ENCODE measurements at places on chromosomes 16 and 17.
A peak's percentile ranks its signal among the peaks of the same experiment; 100 is the strongest.

DNA sequence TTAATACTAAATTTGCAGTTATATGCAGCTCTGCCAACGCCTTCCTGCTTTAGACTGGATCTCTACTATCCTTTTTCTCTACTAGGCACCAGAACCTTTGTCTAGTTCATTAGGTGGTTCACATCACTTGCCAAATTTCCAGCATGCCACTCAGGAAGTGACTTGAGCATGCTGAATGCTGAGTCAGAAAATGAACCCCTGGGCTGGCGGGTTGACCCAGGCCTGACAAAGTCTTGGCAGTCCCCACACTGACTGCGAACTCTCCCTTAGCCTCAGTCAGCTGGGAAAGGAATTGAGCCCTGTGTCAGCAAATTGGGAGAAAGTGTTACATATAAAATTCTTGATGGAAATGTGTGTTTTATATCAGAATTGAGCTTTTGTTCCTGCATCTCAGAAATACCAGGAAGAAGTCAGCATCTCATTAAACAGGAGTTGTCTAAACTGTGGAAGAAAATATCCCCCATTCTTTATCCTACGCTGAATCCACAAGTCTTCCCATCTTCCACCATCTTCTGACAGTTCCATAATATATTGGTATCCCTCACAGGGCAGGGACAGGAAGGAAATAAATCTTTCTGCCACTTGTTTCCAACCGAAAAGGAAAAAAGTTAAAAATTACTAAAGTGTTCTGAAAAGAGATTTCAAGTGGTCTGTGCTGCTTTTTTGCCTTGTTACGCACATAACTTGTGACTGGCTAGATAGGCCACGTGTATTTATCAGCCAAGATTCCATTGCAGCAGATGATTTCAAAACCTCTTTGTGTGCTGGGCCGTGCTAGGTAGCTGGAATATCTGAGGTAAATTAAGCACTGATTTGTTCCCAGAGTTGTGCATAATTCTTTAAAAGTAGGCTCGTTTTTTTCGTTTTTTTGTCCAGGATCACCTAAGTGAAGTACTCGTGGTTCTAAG lies 16.7 kb upstream of the SLC12A3 start:
- DNase-seq = no peak

- no peak for DNase-seq
These were observed 18.9 kb downstream of the ACSF3 start for GRCh38 chr16:89112377-89113151.

GRCh38 chr17:38753071-38753506 lies 548 bp downstream of the PSMB3 start:
- no peak for DNase-seq

DNA sequence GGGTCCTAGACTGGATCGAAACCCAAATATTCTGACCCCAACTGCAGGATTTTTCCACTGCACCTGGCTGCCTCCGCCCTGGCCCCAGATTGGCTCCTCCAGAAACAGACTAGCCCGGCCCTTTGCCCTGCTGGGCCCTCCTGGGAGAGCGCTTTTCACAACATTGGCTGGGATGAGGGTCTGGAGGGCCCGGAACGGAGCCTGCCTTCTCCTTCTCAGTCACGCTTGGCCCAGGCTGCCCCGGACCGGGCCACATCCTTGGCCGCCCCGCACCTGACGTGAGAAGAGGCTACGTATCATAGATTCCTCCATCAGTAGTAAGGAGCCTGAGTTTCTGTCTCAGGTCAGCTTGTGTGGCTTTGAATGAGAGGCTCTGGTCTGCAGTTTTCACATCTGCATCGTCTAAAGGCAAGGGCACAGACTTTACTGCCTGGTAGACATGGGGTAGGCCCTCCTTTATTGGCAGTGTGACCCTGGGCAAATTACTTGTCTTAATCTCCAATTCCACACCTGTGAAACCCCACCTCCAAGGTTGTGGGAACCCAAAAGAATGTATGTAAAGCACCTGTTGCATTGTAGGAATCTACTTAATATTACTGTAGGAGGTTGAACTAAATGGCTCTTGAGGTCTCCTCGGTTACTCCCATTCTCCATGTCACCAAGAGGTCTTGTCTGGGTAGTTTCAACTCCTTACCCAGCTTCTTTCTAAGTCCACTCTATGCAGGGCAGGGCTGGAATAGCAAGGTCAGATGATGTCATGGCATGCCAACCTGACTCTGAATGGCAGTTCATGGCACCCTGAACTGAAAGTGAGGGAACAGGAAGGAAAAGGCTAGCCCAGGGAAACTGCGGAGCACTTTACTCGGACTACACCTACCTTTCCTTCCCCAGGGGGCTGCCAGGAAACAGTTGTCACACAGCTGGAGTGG lies 661 bp downstream of the LRRC3C start:
- peak; percentile 40 for DNase-seq

GRCh38 chr17:81008140-81008539 lies 16.5 kb downstream of the CHMP6 start:
- DNase-seq = no peak

- no peak for DNase-seq
These were observed 87.5 kb downstream of the BMERB1 start for GRCh38 chr16:15521758-15522509.

DNA sequence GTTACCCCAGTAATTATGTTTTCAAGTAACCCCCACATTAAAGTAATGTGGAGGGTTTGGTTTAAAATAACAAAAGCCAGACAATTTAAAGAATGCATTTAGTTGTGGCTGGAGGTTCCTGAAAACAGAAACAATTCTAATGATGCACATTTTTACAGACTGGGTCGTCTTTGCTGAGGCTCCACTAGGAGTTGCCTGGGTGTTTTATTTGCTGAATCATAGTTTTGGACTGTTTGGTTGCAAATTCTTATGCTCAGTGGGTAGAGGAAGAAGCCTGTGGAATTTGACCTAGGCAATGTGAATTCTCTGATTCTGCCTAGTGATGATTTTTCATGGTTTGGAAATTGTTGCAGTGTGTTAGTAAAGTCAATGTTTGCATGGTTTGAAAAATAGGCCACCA lies 16.3 kb downstream of the SHISA9 start:
- no peak for DNase-seq

- DNase-seq = peak; percentile 88
These were observed 10.5 kb upstream of the TIMP2 start for GRCh38 chr17:78935419-78936323.

Measured in tibial artery (tissue), 4 donors.